ENCODE measurements at places on chromosomes 2 and 18. TPM values are rescaled to one million over a fixed set of nuclear protein-coding genes. Genes with fewer than 3 reads are reported as not detected.

DNA sequence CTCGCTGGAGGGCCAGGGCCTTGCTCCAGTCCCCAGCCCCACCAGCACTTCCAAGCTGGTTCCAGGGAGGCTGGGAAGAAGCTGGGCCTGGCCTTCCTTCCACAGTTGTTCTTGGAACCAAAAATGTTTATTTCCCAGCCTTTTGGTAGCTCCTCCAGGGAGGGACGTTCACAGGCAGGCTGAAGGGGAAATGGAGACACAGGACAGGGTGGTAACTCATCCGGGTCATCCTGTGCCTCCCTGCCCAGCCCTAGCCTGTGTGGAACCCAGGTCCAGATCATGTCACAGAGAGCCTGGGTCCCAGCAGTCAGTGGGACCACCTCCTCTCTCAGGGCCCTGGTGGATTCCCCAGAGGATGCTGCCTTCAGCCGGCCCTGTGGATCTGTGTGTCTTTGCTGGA, 12.5 kb upstream of the ARMC9 start:
- no peak for DNase-seq

DNA sequence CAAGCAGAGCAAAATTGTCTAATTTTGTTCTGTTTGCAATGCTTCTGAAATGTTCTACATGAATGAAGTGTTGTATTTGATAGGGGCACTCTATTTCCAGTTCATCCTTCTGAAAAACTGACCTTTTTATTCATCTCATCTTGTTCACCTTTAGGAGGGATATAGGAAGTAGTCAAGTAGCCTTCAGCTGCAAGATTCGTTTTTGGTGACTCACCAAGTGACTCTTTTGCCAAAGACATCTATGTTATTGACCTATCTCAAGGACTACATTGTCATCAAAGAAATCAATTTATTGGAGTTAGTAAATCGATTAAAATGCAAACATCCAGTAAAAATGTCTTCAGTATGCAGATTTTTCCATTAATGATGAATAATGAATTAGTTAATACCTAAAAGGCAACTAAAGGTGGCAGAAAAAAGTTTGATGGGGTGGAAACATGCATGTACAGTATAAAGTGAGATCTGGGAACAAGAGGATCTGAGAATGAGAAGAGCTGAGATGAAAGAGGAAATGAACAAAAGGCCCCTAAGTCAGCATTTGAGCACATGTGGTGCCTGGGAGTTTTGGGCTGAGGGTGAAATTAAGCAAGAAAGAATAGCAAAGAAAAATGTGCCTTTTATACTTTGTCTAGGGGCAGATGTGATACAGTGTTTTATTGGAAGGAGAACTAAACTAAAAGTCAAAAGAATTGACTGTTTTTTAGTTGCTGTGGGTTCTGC, 255.1 kb upstream of the LINC00305 start:
- DNase-seq, result no peak

DNA sequence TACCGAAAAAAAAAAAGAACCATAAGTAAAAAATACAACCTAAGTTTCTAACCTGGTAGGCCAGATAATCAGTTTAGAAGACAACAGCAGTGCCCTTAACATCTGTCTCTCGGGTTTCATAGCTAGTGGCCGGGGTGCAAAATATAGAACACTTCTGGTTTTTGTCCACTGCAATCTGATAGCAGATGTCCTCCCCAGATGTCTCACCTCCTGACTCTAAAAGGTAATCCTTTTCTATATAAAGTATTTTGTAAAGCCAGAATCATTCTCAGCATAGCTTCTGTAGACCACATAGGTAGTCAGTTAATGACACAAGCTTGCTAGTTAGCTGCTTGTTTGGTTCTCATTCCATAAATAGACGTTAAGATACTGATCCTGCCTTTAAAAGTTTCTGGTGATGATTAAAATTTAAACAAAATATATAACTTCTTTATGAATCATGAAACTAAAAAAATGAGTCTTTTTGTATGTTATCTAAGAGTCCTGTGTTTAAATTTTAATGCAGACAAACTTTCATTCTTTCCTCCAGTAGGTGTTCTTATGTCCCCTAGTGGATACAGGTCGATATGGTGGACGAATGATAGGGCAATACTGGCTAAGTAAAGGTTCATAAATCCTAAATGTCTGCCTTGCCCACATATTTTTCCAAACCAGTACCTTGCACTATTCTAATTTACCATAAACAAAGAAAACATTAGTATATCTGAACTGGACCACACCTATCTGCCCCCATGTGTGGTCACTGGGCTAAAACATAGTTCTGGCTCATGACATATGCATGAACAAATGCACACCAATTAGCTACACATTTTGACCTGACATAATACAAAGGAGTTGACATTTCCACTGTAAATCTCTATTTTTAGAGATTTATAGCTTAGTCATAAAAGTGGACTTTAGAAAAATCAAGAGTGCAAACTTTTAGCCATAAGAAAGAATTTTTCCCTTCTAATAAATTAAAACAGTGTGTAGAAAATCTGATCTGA, 171.0 kb downstream of the SRBD1 start:
- no peak for DNase-seq

Gene EML6
- 3.9 TPM for total RNA-seq

DNA sequence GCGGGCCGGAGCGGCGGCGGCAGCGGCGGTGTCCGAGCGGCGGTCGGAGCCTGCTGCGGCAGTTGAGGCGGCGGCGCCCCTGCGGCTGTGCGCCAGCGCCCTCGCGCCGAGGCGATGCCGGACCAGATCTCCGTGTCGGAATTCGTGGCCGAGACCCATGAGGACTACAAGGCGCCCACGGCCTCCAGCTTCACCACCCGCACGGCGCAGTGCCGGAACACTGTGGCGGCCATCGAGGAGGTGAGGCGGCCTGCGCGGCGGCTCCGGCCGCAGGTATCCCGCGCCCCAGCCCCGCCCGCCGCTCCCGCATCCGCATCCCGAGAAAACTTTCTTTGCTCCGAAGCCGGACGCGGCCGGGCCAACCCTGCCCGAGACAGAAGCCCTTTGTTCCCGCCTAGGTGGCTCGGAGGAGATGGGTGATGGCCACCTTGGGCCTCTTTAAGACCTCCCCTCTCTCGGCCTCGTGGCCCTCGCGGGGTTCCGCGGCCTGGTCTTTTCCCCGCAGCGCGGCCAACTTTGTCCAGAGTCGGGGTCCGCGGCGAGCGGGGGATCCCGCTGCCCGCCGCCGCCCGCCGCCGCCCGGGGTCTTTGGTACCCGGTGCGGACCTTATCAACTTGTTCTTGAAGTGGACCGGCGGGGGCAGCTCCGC, 504 bp downstream of the ASAP2 start:
- no peak for DNase-seq

DNA sequence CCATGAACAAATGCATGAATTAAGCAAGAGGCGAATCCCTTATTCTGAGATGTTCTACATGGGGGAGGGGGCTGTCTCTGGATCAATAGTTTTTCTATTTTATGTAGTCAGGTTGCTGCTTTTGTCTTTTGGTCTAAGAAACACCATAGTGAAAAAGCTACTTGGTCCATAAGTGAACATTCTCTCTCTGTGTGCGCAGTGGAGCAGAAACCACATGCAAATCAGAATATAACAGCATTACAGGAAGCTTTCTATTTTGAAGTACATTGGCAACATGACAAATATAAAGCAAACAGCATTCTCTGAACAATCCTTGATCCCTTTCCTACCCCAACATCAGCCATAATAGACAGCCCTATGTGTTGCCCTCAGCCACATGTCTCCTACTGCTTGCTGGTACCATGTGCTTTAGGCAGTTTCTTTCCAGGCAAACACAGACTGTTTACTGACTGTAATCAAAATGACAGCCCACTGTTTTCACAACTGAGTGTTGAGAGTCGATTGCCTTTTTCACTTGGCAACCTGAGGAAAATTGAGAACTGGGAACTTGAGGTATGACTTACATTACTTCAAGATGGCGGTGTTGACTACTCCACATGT, 10.6 kb downstream of the SCN3A start:
- DNase-seq, result no peak

Gene NDUFV2
- total RNA-seq, result 135 TPM

GRCh38 chr18:1544016-1544415, 639.3 kb downstream of the ADCYAP1 start:
- DNase-seq, result no peak

Gene EHD3
- 4.4 TPM for total RNA-seq

DNA sequence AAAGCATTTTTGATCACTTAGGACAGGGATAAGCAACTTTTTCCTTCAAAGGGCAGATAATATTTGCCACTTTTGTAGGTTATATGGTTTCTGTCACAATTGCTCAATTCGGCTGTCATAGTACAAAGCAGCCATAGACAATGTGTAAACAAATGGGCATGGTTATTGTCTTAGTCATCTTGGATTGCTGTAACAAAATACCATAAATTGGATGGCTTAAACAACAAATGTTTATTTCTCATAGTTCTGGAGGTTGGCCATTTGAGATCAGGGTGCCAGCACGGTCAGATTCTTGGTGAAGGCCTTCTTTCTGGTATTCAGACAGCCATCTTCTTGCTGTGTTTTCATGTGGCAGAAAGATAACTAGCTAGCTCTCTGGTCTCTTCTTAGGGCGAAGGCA, 91.2 kb downstream of the TAF4B start:
- no peak for DNase-seq

DNA sequence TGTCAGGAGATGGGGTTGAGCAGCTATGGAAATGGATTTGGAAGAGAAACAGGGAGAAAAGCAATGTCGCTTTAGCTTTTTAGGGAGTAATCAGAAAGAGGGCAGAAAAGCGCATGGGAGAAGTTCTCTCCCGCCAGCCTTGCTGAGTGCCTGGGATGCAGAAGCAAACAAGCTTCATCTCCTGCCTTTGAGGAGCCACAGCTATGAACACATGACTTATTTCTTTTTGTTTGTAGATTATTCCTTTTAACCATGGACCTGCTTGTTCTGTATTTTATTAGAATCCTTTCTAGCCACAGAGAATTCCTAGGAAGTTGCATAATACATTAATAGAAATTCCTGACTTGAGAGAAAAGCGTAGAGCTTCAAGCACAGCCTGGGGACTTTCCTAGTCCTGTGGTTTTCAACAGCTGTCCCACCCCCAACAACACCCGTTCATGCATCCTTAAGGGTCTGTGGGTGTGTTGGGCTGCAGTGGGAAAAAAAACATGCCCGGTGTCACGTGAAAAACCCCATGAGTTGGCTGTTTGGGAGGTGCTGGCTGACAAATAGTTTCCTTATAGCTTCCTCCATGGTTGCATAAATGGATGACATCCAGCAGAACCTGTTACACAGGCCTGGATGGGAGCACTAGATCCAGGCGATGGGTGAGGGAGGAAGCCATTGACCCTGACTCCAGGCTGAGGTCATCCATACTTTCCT, 14.9 kb downstream of the SLC9A4 start:
- no peak for DNase-seq

GRCh38 chr2:207983641-207984042, 41.7 kb downstream of the PLEKHM3 start:
- no peak for DNase-seq

DNA sequence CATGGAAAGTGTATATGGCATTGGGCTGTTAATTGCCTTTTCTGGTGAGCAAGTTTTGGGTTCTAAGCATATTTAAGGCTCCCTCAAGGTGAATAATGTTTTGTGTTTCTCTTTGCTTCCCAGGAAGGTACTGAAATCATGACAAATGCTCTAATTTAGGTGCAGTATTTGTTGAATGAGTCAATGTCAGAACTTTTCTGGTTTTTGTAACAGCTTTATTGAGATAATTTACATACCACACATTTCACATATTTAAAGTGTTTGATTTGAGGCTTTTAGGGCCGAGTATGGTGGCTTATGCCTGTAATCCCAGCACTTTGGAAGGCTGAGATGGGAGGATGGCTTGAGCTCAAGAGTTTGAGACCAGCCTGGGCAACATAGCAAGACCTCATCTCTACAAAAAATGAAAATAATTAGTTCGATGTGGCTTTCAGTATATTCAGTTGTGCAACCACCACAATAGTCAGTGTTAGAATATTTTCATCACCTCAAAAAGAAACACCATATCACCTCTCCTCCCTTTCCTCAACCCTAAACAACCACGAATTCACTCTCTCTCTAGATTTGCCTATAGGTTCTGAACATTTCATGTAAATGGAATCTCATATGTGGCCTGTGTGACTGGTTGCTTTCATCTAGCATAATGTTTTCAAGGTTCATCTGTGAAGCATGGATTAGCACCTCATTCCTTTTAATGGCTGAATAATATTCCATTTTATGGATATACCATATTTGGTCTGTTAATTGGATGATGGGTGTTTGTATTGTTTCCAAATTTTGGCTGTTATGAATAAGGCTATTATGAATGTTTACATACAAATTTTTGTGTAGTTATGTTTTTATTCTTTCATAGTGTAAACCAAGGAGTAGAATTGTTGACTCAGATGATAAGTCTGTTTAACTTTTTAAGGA, 54.9 kb downstream of the MGAT5 start:
- no peak for DNase-seq

GRCh38 chr18:31510319-31510718, 12.3 kb downstream of the DSG2 start:
- DNase-seq, result no peak

Gene RPIA
- total RNA-seq, result 20.9 TPM

Data from CD4-positive, alpha-beta memory T cell (primary cell).